ENCODE measurements at places on chromosomes 2 and 18.

- no peak for DNase-seq
Observed at GRCh38 chr18:79123948-79124347, 54.8 kb downstream of the ATP9B start.

DNA sequence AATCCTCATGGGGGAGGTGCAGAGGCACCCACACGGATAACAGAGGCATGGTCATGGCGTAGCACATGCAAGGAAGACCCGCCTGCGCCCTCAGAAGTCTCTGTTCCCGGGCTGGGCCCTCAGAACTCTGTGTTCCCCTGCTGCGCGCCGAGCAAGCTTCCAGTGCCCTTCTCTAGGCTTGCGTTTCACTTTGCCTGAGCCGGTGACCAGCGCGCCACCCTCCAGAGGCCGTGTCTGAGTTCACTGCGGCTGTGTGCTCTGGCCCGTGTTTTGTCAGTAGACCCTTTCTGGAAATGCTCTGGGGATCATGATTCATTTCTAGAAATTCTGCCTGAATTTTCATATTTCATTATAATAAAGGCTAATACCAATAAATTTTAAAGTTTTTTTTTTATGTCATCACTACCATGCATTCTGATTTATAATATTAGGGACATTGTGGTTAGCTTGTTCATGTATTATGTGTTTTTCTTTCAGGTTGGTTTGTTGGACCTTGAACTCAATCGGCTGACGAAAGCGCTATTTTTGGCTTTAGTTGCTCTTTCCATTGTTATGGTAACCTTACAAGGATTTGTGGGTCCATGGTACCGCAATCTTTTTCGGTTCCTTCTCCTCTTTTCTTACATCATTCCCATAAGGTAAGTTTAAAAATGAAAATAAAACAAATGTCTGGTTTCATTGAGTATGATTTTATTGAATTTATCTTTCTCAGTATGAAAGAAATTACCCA lies 142.7 kb upstream of the NFATC1 start:
- no peak for DNase-seq

DNA sequence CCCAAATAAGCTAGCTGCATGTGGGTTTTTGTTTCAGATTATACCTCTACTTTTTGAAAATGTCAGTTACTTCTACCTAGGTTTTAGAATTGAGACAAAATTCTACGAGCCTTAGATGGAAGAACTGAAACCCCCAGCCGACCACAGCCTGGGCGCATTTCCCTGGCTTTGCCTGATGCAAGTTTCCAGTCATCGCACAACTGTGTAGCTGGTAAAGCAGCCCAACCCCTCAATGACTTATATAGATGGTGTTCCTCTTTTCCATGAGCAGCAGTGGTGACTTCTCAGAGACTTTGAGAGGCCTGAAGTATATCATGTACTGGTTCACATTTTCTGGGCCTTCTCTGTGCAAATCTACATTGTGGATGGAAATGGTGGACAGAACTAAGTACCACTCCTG lies 515.4 kb upstream of the RAB6C start:
- no peak for DNase-seq

GRCh38 chr2:237940828-237941227 lies 26.0 kb upstream of the UBE2F start:
- no peak for DNase-seq

GRCh38 chr2:73386342-73386868 lies 769 bp downstream of the ALMS1 start:
- no peak for DNase-seq

All from fibroblast of skin of scalp (primary cell).